ENCODE measurements at places on chromosomes 1 and 21.

DNA sequence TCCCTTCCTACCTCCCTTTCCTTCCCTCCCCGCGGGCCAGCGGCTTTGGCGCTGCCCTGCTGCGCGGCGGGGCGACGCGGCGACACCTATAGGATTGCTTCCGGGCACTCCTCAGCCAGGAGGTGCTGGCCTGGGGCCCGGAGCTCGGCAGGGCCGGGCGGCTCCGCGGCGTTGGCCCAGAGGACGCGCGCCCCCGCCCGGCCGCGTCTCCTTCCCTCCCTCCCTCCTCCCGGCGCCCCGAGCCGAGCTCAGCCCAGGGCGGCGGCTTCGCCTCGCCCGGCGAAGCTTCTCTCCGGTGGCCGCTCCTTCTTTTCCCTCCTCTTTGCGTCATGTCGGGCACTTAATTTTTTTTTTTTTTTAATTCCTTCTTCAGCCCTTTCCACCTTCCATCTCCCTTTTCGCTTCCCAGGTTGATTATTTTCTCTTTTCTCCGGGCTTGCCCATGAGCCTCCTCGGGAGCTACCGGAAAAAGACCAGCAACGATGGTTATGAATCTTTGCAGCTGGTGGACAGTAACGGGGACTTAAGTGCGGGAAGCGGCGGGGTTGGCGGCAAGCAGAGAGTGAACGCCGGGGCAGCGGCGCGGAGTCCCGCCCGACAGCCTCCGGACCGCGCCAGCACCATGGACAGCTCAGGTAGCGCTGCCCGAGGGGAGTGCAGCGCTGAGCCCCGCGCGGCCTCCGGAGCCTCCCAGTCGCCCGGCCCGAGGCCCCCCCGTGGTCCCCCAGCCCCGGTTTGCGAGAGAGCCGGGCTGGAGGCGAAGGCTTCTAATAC, at the start of gene DNAJC6:
Gene DNAJC6, plus strand, starts transcription at position 240 of the 774 bp plus-strand sequence. Its CDS starts 203 bp downstream, at position 443.
- DNase-seq: no peak

GRCh38 chr1:923131-923990, at the start of gene SAMD11:
TSS of gene SAMD11 (plus strand) at chr1:923923. CDS start at chr1:924432, 509 bp downstream.
- DNase-seq: no peak

GRCh38 chr1:98523256-98523655, 138.3 kb upstream of the SNX7 start:
- no peak for DNase-seq

- DNase-seq: no peak
Observed at GRCh38 chr1:149967041-149967440, 30.4 kb upstream of the MTMR11 start.

DNA sequence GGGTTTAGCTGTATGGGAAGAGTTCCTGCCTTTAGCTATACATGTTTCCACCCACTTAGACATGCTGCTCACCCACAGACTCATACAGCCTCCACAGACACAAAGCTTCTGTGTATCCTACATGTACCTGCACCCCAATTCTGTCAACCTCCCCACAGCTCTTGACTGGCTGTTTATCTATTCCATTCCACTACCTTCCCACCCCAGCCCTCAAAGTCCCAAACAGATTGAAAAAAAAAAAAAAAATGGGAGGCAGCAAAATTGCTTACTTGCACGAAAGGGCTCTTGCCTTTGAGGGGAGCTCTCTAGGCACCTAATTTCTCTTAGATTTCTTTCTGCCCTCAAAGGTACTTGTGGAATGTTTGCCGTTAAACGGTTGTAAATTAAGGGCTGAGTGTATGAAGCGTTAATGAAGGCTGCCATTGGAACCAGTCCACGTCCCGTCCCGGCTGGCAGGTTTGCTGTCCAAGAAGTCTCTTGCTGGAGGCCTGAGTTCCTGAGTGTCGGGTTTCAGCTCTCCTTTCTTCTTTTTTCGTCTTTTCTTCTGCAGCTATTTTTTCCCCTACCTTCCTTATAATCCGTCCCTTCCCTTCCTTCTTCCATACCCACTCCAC, 43.6 kb downstream of the PBX1 start:
- no peak for DNase-seq
